Stimulated activated CD4-positive, alpha-beta T cell treated with anti-CD3 and anti-CD28 coated beads, Interleukin-1b, Interleukin-23, amount 100 ng/mL, for 1 hour (primary cell): ENCODE measurements at places on chromosomes 4 and X.

- DNase-seq = no peak
These were observed 359 bp upstream of the GAB3 start for GRCh38 chrX:154751203-154751668.

DNA sequence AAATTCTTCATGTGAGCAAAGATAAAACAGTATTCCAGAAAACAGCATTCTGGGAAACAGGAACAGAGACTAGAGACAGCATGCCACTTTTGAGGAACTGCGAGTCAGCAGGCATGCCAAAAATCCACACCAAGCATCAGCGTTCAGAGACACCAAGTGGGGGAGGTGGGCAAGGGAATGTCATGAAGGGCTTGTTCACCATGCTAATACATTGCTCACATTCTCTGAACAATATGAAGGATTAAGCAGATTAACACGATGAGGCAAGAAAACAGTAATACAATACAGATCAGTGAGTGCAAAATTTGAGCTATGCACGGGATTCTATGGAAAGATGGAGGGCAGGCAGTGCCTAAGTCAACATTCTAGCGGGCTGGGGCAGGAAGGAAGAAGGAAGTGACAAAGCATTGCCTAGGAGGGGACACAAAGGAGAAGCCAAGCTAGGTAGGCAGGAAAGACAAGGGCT, 278.3 kb downstream of the FBXW7 start:
- DNase-seq = no peak

- DNase-seq = no peak
These were observed 34.4 kb downstream of the ARHGEF38 start for GRCh38 chr4:105586638-105587328.

DNA sequence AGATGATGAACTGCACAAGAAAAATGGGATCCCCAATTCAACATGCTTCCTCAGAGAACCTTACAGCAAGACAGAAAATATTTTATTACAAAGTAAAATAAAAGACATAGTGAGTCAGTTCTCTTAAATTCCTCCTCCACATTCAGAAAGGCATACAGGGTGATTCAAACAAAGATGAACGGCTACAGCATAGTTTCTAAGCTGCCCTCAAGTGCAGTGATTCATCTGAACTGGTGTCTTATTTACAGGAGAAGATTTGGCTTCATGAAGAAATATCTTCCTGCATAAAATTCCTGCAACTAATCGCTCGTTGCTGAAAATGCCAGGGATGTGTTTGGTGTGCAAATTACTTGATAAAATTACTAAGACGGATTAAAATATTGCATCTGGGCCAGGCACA, 103.6 kb downstream of the PRKX start:
- no peak for DNase-seq

DNA sequence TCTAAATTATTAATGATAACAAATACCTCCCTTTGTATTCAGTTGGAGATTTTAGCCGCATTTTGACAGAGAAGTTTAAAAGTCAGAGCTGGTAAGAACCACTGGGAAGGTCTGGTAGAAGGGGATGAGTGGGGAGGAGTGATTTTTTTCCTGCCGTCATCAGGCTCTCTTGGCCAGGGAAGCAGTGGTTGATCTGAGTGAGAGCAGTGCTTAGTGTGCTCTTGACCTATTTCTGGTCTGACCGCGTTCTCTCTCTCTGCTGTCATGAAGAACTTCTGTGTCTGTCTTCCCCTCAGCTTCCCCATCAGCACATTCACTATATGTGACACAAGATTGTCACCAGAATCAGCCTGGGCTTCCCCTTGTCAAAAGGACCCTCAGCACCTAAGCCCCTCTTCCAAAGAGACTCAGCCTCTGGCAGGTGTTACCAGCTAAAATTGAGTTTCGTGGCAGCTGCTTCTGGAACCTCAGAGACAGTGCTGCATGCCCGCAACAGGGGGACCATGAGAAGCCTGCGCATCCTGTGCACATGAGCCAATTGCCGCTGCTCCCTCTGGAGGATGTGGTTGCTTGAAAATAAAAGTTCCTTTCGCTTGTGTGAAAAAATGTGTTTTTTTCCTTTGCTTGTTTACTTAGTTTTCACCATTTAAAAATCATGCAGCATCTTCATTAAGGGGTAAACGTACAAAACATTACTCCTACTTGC, 268.9 kb downstream of the C4orf33 start:
- no peak for DNase-seq

DNA sequence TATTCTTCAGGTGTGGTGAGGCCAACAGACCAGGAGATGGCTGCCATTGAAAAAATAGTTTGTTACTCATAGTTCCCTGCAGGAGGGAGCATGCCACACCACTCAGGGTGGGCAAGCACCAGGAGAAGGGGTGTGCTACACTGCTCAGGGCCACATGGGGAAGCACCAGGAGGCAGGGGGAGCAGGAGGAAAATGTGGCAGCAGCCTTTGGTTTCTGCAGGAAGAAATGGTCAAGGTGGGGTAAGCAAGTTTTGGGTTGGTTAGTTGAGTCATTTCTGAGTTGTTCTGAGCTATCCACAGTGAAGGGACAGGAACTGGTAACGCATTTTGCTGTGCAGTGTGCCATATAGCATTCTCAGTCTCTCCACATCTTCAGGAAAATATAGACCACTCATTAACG, 23.8 kb downstream of the FGFBP1 start:
- no peak for DNase-seq

DNA sequence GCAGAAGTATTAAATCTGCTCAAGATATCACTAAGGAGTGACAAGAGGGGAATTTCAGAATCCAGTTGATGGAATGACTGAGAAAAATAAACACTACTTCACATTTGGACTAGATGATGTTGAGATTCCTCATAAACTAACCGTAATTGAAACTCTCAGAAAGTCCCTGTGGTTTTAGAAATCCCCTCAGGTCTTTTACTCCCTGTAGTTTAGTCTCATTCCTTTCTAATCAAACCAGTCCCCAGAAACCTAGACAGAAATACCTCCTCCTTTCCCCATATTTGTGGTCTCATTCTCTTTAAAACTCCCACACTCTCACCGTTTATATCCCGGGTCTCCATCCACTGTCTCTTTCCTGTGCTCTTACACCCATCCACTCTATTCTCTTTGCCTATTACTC, 15.0 kb upstream of the TLR1 start:
- DNase-seq = no peak

- DNase-seq = no peak
These were observed 2.2 kb downstream of the CCNB3 start for GRCh38 chrX:50206753-50207152.

- DNase-seq = no peak
These were observed 39.2 kb upstream of the ANTXR2 start for GRCh38 chr4:80112236-80112635.
